ENCODE measurements at places on chromosomes 1 and 21. TPM values are rescaled to one million over a fixed set of nuclear protein-coding genes. Genes with fewer than 3 reads are reported as not detected.

DNA sequence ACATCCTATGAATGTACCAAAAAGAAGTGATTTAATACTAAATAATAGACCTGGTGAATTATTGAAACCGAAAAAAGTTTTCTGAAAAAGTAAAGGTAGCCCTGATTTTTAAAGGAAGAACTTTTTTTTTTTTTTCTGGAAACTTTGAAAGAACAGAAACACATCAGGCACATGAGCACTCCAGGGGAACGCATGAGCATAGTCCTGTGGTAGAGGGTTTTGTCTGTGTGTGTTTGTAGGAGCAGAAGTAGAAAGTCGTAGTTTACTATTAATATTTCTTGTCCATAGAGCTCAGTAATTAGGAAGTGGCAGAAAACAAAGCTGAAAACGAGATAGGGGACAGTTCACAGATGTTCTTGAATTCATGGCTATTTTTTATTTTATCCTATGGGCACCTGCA, 1175.9 kb upstream of the B3GALT2 start:
- no peak overlapping the region for H3K27ac ChIP-seq
- H3K4me3 ChIP-seq = no peak overlapping the region
- no peaks in the 10 kb centered on the region for H3K4me1 ChIP-seq

GRCh38 chr1:186577216-186577615, 103.0 kb downstream of the PTGS2 start:
- no peak overlapping the region for H3K4me3 ChIP-seq
- H3K27ac ChIP-seq = no peak overlapping the region
- no peaks in the 10 kb centered on the region for H3K27me3 ChIP-seq
- DNase-seq = no peak
- no peaks in the 10 kb centered on the region for H3K36me3 ChIP-seq

DNA sequence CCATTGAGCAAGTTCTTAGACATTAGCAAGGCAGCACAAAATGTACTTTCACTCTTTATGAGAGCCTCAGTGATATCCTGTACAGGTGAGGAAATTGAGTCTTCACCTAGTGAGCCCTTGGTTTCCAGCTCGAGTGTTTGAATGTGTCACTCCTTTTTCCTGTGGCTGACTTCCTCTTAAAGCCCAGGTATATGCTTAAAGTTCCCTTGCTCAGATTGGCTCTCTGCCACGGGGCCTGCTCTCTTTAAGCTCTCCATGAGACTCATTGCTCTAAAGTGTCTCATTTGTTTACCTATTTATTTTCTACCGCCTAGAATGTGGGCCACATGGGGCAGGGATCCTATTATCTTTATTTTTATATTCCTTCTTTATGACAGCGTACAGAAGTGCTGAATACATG, 324.9 kb downstream of the SIPA1L2 start:
- no peaks in the 10 kb centered on the region for H3K27me3 ChIP-seq
- H3K27ac ChIP-seq = no peak overlapping the region
- no peak overlapping the region for H3K4me3 ChIP-seq
- H3K4me1 ChIP-seq = no peaks in the 10 kb centered on the region

The DEPDC1 gene
- total RNA-seq = 6.1 TPM

The AGT gene
- total RNA-seq = 4.1 TPM

The MNDA gene
- total RNA-seq = 4.1 TPM

The KRTAP27-1 gene
- not detected for total RNA-seq

The NUP133 gene
- total RNA-seq = 25.9 TPM

Measured in colonic mucosa (tissue), 4 donors.